Tibial nerve (tissue), 4 donors: ENCODE measurements at places on chromosomes 2 and 18. TPM values are rescaled to one million over a fixed set of nuclear protein-coding genes. Genes with fewer than 3 reads are reported as not detected.

The GDF7 gene
- 17.0 TPM for total RNA-seq

DNA sequence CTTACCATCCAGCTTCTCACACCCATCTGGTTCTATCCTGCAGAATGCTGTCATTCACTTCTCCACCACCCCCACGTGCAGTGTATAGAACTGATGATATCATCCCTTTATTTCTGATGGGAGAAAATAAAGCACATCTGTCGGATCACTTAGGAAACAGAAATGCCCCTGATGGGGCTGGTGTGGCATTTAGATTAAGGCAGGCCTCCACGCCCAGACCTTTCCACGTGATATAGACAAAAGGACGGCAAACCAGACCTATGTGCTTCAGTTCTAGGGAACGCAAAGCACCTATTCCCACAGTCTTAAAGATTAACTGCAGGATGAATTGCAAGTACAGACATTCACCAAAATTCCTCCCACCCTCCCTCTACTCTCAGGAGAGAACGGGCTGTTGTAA, 27.6 kb upstream of the CABLES1 start:
- H3K27ac ChIP-seq: no peak overlapping the region
- H3K36me3 ChIP-seq: no peaks in the 10 kb centered on the region
- no peak for DNase-seq
- no peak overlapping the region for H3K4me3 ChIP-seq

The SIX2 gene
- total RNA-seq: 1.7 TPM

GRCh38 chr2:149188291-149188690, 142.1 kb upstream of the LYPD6 start:
- H3K27me3 ChIP-seq: no peaks in the 10 kb centered on the region
- H3K27ac ChIP-seq: no peak overlapping the region
- no peaks in the 10 kb centered on the region for H3K36me3 ChIP-seq

DNA sequence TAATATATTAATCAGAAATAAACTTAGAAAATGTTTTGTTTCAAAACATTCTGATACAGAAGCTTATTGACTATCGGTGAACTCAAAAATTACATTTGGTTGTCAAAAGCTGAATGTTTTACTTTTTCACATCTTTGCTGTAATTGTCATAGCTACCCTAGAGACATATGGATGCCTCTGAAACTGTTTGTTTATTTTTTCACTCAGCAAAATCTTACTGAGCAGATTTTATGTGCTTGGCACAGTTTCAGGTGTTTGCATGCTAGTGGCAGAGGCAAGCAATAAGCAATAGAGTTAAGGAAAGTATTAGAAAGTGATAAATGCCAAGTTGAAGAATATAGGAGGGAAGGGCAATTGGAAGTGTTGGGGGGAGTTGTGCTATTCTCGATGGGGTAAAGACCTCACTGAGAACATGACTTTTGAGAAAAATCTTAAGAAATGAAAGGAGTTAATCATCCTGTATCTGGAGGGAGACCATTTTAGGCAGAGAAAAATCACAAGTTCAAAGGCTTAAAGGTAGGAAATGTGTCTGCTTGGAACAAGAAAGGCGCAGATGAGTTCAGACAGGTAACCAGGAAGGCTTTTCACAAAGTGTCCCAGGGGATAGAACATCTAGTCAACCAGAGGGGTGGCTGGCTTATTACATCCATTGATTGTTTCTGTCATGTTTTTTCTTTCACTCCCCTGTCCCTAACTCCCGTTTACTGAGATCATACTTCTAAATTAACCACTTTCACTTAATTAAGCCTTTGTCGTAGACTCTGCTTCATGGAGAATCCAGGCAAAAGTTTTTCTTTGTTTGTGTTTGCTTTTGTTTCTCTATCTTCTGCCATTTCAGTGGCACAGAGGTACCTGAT, 27.2 kb upstream of the COBLL1 start:
- no peaks in the 10 kb centered on the region for H3K36me3 ChIP-seq
- no peak overlapping the region for H3K27ac ChIP-seq
- H3K27me3 ChIP-seq: no peaks in the 10 kb centered on the region
- DNase-seq: no peak

The C2orf80 gene
- total RNA-seq: not detected

The SCN1A gene
- total RNA-seq: not detected

The LYPD6B gene
- total RNA-seq: not detected

The CD207 gene
- not detected for total RNA-seq

GRCh38 chr2:232028631-232029030, 67.1 kb downstream of the DIS3L2 start:
- no peaks in the 10 kb centered on the region for H3K36me3 ChIP-seq
- H3K27me3 ChIP-seq: no peaks in the 10 kb centered on the region
- no peaks in the 10 kb centered on the region for H3K4me1 ChIP-seq
- no peak overlapping the region for H3K4me3 ChIP-seq
- no peak overlapping the region for H3K27ac ChIP-seq

DNA sequence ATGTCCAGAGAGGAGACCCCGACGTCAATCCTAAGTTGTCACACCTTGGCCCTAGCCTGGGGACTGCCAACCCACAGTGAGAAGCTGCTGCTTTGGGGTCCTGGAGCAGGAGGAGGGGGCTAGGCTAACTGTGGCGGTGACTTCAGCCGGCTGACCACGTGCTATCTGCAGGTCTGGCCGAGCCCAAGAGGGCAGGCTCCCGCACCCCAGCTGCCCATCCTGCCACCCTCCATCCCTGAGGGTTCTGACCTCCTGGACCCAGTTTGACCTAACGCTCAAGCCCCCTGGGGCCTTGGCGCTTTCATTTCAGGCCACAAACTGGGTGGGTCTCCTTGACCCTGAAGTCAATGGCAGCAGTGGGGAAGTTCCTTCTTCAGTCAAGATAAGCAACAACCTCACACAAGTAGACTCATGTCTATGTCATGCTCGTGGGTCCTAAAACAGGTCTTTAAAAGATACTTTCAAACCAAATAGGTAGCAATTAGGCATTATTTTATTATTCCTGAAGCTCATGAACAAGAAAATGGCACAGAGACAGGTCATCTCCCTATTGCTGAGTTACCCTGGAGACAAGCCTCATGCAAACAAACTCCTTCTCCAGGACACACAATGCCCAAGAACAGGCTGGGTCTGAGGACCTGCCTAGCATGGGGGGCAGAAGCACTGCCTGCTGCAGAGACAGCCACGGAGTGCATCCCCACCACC, 2.3 kb downstream of the HES6 start:
- no peak for DNase-seq
- H3K4me1 ChIP-seq: peaks cover 31% of the 10 kb centered on the region
- no peak overlapping the region for H3K4me3 ChIP-seq
- no peaks in the 10 kb centered on the region for H3K27me3 ChIP-seq
- no peaks in the 10 kb centered on the region for H3K36me3 ChIP-seq
- H3K27ac ChIP-seq: no peak overlapping the region

The CXCR4 gene
- total RNA-seq: 38.5 TPM

DNA sequence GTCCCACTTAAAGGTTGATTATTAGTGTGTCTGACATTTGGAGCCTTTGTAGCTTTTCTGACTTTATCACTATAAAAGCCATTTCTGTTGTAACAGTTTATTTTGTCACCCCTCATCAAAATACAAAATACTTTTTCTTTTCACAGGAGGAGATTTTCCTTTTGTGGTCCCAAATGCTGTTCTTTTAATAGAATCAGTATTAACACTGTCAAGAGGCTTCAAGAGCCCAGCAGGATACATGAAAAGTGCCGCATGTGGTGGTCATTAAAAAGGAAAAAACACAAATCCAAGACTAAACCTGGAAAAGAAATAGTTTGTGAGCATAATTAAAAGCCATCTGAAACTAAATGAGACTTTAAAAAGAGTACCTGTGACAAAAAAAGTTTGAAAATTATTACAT, 515.7 kb downstream of the DCDC2C start:
- no peaks in the 10 kb centered on the region for H3K27me3 ChIP-seq
- H3K27ac ChIP-seq: no peak overlapping the region
- no peak for DNase-seq
- H3K4me3 ChIP-seq: no peak overlapping the region
- no peaks in the 10 kb centered on the region for H3K36me3 ChIP-seq
- no peaks in the 10 kb centered on the region for H3K4me1 ChIP-seq

DNA sequence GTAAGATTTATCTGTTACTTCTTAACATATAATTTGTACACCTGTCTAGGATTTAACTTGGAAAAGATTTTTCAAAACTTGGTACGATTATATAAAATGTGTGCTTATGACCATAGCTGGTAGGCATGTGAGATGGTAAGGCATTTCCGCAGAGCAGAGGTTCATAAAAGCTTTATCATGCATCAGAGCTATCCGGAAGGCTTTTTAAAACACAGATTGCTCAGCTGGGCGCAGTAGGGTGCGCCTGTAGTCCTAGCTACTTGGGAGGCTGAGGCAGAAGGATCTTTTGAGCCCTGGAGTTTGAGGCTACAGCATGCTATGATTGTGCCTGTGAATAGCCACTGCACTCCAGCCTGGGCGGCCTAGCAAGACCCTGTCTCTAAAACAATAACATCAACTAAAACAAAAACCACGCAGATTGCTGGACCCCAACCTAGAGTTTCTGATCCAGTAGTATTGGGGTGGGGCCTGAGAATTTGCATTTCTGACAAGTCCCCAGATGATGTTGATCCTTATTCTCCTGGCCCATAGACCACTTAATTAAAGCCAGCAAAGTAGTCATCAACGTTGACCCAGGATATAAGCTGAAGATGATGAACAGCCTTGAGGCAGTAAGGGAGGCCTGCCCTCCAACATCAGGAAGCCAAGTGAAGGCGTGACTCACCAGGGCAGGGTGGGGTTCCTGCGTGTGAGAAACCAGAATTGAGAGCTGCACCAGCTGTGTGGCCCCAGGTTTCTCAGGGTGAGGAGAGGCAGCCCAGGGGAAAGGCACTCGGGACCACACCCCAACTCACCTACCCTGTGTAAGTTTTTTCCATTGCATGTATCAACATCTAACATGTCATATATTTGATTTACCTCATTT, 21.6 kb upstream of the SLC20A1 start:
- H3K4me3 ChIP-seq: no peak overlapping the region
- H3K36me3 ChIP-seq: no peaks in the 10 kb centered on the region
- no peaks in the 10 kb centered on the region for H3K27me3 ChIP-seq
- no peak overlapping the region for H3K27ac ChIP-seq

GRCh38 chr18:37714691-37715090, 149.1 kb upstream of the CELF4 start:
- H3K4me3 ChIP-seq: no peak overlapping the region
- H3K27me3 ChIP-seq: no peaks in the 10 kb centered on the region
- H3K27ac ChIP-seq: no peak overlapping the region
- DNase-seq: no peak
- H3K36me3 ChIP-seq: no peaks in the 10 kb centered on the region

The AGXT gene
- total RNA-seq: not detected

The C2orf92 gene
- total RNA-seq: 18.4 TPM

DNA sequence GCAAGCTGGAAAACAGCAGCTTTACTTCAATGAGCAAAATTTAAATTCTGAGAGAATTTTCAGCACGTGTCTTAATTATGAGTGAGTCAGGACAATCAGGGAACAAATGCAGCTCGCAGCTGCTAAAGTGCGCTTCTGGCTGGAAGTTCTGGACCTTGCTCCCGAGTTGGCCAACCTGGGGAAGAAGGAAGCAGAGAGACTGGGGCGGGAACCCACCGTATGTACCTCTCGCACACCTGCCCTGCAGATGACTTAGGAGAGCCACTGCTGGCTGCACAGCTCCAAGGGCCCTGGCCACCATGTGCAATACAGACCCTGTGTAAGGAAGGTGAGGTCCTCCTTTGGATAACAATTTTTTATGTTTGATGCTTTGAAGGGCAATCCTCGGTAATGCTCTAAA, 42.4 kb downstream of the REEP1 start:
- H3K27me3 ChIP-seq: no peaks in the 10 kb centered on the region
- peaks cover 18% of the 10 kb centered on the region for H3K4me1 ChIP-seq
- no peak overlapping the region for H3K4me3 ChIP-seq
- no peak for DNase-seq
- no peak overlapping the region for H3K27ac ChIP-seq
